T-helper 17 cell (primary cell): ENCODE measurements at places on chromosomes 6 and 20.

DNA sequence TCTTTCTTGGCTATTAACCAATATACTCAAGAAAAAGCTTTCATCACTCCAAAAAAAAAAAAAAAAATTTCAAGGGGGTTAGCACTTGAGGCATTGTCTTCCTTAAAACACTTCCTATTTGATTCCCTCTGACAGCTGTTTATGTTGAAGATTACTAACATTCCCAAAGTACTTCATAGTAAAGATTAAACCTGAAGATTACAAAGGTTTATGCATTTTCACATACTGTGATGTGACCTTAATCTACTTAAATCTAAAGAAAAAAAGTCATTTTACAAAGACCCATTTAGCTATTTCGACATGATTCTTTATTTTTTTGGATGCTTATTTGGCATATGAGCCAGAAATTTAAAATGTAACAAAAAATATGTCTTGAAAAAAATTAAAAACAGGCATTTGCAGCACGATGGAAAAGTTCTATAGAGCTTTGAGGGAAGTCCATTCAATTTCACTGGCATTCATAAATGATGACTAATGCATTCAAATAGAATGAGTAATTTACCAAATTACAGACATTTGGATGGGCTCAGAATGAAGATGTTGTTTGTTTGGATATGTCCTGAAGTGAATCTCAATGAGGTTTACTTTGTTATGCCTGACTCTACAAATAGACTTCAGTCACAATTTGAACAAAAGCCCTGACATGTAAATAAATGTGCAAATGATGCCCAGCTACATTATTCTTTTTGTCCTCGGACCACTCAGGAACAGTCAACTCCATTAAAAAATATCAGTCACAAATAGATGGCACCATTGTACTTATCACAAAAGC lies 674.6 kb upstream of the MARCKS start:
- no peak for DNase-seq

DNA sequence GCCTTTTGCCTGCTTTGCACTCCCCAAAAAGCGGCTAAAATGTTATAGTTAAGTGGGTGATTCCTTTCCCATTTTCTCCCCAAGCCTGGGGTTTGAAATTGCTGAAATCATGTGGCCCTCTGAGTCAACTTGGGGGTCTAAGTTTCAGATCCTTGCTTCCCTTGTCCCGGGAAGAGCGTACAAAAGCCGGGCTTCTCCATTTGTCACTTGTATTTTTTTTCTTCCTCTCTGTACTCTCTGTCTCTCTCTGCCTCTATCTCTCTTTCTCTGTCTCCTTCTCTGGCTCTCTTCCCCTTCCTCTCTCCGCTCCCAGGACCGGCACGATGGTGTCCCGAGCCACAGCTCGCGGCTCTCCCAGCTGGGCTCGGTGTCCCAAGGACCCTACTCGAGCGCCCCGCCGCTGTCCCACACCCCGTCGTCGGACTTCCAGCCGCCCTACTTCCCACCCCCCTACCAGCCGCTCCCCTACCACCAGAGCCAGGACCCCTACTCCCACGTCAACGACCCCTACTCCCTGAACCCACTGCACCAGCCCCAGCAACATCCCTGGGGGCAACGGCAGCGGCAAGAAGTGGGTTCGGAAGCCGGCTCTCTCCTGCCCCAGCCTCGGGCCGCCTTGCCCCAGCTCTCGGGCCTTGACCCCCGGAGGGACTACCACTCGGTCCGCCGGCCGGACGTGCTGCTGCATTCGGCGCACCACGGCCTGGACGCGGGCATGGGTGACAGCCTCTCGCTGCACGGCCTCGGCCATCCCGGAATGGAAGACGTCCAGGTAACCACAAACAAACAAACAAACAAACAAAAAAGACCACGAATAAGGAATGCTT lies 4.6 kb downstream of the TFAP2B start:
- DNase-seq: no peak

- no peak for DNase-seq
Observed at GRCh38 chr6:108565893-108566292, 5.2 kb downstream of the FOXO3 start.

- DNase-seq: no peak
Observed at GRCh38 chr6:36917541-36918193, 31.9 kb downstream of the C6orf89 start.

- DNase-seq: no peak
Observed at GRCh38 chr20:60455272-60455671, 497.0 kb downstream of the CDH26 start.

DNA sequence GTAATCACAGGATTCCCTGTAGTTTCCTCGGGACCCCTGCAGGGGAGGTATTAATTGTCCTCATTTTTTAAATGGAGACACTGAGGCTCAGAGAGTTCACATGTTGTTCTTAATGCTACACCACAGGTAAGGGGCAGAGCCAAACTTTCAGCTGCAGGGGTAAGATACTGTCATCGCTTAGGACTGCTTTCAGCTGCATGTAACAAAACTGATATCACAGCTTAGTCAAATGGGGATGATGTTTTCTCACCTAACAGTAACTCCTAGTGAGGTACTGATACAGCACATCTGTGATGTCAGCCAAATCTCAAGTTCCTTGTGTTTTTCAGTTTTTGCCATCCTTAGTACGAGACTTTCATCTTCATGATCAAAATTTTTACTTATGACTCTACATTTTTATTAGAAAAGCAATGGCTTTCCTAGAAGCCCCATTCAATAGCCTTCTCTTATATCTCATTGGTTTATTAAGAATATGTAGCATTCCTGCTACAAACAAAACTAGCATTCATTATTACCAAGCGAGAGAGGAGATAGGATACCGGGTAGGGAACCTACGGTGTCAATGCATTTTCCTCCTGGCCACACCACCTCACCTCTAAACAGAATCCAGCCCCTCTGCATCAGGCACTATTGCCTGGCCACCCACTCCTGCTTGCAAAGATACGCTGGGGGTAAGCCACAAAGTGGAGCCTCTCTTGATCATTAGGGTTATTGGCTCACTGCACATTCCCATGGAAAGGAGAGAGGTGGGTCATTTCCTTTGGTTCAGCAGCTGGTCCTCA lies 557.5 kb downstream of the CD83 start:
- no peak for DNase-seq

DNA sequence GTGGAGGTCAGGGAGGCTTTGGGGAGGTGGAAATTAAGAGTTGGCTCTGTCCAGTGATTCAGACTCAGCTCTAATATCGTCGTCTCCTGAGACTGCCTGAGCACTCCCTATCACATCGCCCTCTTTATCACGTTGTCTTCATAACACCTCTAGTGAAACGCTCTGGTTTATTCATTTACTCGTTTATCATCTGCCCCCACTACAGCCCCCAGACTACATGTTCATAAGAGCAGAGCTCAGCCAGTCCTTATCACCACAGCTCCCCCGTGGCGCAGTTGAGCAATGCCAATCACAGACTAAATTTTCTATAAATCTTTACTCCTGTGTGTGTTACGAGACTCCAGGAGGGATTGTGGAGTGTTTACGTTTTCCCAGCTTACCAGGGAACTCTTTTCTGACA lies 316.2 kb downstream of the ADGRB3 start:
- no peak for DNase-seq

- no peak for DNase-seq
Observed at GRCh38 chr6:135382182-135382628, 115.3 kb downstream of the AHI1 start.

DNA sequence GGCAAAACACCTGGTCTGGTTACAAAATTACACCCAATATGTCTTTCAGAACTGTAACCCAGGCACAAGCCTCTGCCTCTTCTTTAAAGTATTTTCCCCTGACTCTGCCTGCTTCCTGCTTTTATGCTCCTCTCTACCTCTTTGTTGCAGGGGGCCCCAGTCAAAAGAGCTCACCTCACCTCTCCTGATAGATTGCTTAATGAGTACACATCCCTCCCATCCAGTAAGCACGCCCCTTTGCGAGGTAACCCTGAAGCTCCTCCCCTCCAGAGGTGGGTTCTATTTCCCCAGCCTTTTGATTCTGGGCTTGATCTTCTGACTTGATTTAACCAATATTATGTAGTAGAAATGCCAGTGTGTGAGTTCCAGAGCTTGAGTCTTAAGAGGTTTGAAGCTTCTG lies 56.6 kb upstream of the EYA2 start:
- DNase-seq: no peak

- no peak for DNase-seq
Observed at GRCh38 chr6:42813906-42814444, 32.1 kb downstream of the BICRAL start.

- DNase-seq: no peak
Observed at GRCh38 chr6:51108563-51109234, 290.0 kb downstream of the TFAP2B start.

GRCh38 chr6:44920952-44921491 lies 407.1 kb upstream of the RUNX2 start:
- DNase-seq: no peak

GRCh38 chr20:12358006-12358654 lies 440.4 kb downstream of the BTBD3 start:
- no peak for DNase-seq

DNA sequence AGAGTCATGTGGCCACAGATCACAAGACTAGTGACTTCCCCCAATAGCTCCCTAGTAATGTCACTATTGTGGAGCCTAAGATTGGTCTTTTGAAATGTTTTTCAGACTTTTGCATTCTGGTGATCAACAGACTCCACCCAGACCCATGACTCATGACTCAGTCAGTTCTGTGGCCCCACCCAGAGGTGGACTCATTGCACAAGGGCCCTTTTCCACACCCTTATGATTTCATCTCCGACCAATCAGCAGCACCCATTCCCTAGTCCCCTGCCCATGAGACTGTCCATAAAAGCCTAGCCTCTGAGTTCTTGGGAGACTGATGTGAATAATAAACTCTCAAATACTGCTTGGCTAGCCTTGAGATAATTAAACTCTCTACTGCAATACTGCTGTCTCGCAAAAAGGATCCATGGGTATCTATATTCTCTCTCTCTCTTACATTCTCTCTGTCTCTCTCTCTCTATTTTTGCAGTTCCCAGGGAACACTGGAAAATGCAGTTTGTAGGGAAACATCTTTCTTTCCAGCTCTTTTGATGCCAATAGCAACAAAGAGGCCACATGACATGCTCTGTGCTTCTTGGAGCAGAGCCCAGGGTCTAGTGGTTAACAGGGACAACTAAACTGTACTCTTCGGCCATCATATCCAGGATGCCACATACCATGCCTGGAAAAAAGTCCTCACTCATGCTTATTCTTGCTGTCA lies 71.3 kb upstream of the IYD start:
- DNase-seq: no peak

- no peak for DNase-seq
Observed at GRCh38 chr6:161204866-161205557, 68.8 kb downstream of the AGPAT4 start.

DNA sequence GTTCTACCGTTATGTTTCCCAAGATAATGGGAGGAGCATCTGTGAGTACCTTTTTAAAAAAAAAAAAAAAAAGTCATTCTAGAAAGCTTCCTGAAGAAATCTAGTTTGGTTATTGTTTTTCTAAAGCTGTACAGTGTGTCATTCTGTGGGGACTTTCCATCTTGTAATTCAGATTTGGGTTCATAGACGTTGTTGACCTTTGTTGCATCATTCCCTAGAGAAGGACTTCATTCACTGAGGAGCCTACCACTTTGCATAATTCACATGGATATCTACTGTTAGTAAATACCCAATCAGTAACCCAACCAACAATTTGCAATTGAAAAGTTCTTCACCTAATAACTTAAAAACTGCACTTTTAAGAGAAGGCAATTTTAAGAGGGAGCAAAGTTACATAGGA lies 60.1 kb downstream of the RPP40 start:
- DNase-seq: no peak

GRCh38 chr6:108561742-108562502 lies 1.2 kb downstream of the FOXO3 start:
- no peak for DNase-seq

- no peak for DNase-seq
Observed at GRCh38 chr20:50523552-50524167, 13.5 kb downstream of the PTPN1 start.

GRCh38 chr20:11849270-11849915 lies 68.3 kb upstream of the BTBD3 start:
- no peak for DNase-seq

GRCh38 chr6:7993952-7994351 lies 70.2 kb downstream of the BLOC1S5 start:
- DNase-seq: no peak

DNA sequence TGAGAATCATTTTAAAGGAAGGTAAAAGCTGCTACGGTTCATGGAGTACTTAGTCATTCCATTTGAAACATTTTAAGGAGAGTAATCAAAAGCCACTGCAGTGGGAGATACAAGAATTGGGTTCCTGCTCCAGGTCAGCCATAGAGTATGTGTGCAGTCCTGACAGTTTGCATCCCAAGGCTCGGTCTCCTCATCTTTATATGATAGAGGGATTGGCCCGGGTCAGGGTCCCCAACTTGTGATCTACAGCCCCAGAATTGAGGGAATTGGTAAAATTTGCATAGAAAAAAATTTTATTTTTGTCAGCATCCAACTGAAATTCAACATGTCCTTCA lies 147.4 kb upstream of the PRND start:
- DNase-seq: no peak
